ENCODE measurements at places on chromosomes 1 and 21.

DNA sequence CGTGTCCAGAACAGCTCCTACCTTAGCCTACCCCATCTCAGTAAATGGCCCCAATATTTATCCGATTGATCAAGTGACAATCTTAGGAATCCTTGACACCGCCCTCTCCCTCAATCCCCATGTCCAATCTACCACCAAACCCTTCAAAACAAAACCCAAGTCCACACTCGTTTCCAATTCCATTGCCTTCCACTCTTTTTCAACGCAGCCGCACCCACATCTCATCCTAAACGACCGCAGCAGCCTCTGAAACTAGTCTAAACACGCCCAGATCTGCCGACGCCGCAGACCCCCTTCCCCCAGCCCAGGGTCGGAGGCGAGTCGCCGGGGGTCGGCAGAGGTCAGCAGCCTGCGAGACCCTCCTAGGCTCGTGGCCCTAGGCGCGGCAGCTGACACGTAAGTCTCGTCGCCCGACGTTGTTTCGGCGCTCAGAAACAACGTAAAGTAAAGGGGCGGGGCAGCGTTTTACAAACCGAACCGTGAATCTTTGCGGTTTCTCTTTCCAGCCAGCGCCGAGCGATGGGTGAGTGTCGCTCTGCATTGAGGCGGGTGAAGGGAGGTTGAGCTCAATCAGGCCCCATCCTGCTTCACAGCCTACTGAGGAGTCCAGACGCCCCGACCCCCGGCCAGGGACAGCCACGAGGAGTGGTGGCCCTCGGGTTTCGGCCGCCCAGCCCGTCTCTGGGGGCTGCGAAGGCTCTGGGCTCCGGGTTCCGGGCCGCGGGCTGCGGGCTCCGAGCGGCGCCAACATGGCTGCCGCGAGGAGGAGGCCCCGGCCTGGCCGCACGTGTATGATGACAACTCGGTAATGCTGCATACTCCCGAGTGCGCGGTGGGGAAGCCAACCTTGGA, at the start of gene RPS8:
TSS of gene RPS8 (plus strand) at position 463 of the 852 bp plus-strand sequence. CDS start at position 520, 57 bp downstream.
- DNase-seq: peak; percentile 95

DNA sequence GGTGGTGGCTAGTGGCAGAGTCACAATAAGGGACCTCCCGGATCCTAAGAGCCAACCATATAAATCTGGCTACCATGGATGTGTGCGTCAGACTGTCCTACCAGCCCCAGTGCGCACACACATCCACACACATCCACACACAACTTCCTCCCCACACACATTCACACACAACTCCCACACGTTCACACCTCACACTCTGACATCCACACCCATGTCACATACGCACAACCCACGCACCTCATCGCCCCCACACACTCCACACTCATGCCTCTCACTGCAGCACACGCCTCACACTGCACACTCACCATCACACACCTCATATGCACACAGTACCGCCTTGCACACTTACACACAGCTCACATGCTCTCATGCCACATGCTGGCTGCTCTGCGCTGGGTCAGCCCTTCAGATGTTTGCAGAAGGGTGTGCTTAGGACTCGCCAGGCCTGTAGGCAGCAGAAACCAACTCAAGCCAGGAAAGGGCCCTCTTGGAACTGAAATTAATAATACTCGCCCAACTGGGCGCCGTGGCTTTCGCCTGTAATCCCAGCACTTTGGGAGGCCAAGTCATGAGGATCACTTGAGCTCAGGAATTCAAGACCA, 3.0 kb downstream of the LDLRAD2 start:
- DNase-seq: no peak

DNA sequence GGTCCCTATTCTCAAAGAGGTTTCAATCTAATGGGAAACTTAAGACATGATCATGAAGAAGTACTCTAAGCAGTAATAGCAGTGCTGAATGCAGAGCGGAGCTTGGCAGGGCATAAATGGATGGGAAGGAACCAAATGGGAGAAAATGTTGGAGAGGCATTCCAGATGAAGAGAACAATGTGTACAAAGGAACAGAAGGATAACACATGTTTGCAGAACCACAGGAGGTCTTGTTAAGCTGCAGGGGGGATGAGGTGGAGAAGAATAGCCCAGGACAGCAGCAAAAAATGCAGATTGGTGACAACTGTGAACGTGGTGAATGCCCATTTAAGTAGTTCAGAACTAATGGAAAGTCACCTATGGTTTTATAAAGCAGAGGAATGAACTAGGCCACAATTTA, 99.1 kb downstream of the ASTN1 start:
- peak; percentile 54 for DNase-seq

GRCh38 chr1:116472431-116472961, 98.3 kb downstream of the CD58 start:
- no peak for DNase-seq

DNA sequence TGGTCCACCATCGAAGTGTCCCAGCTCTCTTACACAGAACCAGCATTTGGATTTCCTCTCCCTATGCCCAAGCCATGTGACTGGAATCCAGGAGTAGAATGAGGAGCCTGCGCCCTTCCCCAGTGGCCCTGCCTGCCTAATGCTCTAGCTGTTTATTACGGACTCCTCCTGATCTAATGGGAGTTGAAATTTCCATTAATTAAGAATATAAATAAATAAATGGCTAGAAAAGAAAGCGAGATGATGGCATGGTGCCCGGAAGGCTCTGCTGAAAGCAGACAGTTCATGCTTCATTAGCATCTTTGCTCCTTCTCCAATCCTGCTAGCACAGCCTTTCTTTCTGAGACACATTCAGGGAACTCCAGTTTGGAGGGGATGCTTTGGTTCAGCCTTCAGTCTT, 216.2 kb downstream of the SEC16B start:
- DNase-seq: no peak

GRCh38 chr1:178847396-178847849, 23.5 kb downstream of the ANGPTL1 start:
- no peak for DNase-seq

DNA sequence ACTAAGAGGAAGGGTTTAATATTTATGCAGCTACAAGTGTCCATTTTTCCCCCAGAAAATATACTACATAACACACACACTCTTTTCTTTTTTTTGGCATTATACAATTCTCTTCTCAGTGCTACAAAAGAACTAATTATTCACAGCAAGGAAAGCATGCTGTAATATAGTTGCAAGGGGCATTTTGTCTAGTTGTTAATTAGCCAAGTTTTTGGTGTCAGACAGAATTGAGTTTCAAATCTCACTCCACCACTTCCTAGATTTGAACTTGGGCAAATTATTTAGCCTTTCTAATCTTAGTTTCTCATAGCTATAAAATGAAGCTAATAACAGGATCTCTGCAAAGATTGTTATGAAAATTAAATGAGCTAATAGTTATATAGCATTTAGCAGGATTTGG, 60.0 kb upstream of the VTCN1 start:
- no peak for DNase-seq

- no peak for DNase-seq
Observed at GRCh38 chr21:33312121-33312520, 12.6 kb upstream of the IFNAR1 start.

- peak; percentile 30 for DNase-seq
Observed at GRCh38 chr1:112818990-112819689, 104.0 kb upstream of the PPM1J start.

DNA sequence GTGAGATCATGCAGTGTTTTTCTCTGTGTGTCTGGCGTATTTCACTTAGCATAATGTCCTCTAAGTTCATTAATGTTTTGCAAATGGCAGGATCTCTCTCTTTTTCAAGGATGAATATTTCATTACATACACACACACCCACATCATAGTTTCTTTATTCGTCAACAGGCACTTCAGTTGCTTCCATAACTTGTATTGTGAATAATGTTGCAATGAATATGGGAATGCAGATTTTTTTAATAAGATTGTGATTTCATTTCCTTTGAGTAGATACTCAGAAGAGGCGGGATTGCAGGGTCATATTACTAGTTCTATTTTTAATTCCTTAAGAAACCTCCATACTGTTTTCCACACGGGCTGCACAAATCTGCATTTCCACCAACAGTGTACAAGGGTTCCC, 134.0 kb downstream of the CLEC20A start:
- no peak for DNase-seq

DNA sequence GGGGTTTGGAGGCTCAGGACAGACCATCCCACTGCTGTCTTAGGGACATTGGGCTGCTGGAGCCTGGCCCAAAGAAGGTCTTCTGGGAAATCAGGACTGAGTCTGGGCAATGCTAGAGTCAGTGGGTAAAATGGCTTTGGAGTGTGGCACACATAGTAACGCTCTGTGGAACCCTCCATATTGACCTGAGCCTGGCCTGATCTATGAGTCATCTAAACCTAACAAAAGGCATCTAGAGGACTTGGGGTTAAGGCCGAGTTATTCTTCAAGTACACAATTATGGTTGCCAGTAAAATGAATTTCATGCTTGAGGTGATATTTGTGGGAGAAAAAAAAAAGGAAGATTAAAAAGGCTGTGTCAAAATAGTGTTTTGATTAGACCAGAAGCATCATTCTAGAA, 77.7 kb downstream of the ST6GALNAC5 start:
- DNase-seq: no peak

GRCh38 chr1:201191653-201192260, 1.1 kb downstream of the IGFN1 start:
- no peak for DNase-seq

DNA sequence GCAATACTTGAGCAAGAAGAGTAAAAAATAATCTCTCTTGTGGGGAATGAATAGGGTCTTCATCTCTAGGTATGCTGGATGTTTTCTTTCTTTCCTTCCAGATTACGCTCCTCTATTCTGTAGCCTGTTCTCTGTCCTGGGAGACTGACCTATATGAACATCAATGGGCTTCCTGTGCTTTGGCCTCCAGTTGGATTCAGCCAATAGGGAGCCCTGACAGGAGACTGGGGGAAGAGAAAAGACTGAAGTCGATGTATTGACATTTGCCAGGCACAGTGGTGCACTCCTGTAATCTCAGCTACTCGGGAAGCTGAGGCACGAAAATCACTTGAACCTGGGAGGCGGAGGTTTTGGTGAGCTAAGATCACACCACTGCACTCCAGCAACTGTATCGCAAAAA, 17.6 kb downstream of the SEMA6C start:
- DNase-seq: no peak

- DNase-seq: peak; percentile 1
Observed at GRCh38 chr1:178232949-178233348, 139.0 kb downstream of the RASAL2 start.
